Neural progenitor cell (in vitro differentiated cells): ENCODE measurements at places on chromosomes 1 and 21. TPM values are rescaled to one million over a fixed set of nuclear protein-coding genes. Genes with fewer than 3 reads are reported as not detected.

The HAO2 gene
- not detected in 2 replicates for total RNA-seq

The ITGB2 gene
- total RNA-seq: 0.09 TPM in 1 of 2 replicates, not detected in the other

- no peak for DNase-seq
Observed at GRCh38 chr1:89588480-89588879, 44.4 kb upstream of the LRRC8C start.

DNA sequence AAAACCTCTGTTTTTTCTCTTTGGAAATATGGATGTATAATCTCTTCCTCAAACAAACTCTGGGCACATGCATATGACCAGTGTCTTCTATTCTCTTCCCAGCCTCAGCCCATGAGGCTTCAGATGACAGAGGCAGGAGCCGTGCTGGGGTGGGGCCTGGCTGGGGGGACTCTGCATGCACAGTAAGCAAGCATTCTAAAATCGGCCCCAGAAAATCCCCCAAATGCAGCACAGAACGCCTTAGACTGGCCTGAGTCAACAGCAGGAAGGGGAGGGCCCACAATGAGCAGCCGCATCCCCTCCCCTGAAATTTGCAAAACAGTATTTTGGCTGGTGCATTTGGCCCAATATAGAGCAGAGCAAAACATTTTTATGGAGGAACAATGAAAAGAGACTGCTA is 47.8 kb downstream of the ITPKB start:
- no peak for DNase-seq

GRCh38 chr1:230230948-230231773 is 164.1 kb downstream of the GALNT2 start:
- no peak for DNase-seq

DNA sequence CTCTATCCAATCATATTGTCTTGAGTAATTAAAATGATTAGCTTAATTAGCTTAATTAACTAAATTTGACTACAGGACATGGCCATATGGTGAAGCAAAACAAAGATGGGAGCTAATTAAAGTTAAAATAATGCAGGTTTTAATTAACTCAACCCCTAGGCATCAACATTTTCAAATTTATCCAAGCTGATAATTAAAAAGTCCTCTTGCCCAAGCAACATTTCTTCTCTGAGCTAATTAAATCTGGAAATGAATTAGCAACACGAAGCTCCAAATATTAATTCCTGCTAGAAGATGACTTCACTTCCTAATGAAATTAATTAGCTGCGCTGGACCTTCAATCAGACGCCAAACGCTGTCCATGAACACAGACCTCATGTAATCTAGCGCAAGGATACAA is 27.9 kb downstream of the LMO4 start:
- DNase-seq: no peak

The OR2L2 gene
- total RNA-seq: not detected in 2 replicates

GRCh38 chr1:36330940-36331339 is 7.5 kb upstream of the EVA1B start:
- DNase-seq: no peak

- no peak for DNase-seq
Observed at GRCh38 chr21:41589131-41589530, 81.2 kb upstream of the TMPRSS2 start.

The KCNK2 gene
- total RNA-seq: 0.50 and 1.1 TPM in 2 replicates

The IFNAR1 gene
- 6.0 and 9.5 TPM in 2 replicates for total RNA-seq

DNA sequence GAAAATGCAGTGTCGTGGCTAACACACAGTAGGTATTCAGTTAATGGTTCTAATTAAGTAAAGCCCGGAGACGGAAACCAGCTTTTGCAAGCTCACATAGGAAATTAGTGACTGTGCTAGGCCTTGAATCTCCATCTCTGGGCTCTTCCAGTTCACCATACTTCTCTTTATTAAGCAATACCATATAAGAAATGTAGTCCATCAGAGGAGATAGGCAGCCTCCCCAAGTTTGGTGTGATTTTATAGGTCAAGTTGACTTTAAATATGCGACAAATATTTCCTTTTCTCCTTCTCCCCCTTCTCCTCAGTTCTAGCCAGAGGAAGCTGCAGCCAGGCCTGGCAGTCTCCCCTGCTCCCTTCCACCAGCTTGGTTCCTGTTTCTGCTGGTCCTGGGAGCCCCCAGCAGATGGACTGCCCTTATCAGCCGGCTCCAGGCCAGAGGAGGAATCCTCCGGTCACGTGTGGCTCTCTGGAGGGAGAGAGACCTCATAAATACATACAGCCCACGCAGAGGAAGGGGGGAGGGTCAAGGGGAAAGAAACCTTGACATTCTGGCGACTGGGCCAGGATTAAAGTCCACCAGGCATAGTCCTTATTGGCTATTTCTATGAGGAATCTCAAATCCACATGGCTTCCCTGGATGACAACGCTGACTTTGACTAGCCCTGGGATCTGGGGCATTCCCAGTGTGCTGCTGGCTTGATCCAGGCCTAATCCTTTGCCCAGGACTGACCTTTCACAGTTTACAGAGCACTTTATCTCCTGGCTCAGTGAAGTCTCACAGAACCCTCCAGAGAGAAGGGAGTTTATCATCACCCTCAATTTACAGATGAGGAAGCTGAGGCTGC is 115.1 kb upstream of the JUN start:
- DNase-seq: no peak

- no peak for DNase-seq
Observed at GRCh38 chr1:230208619-230209261, 141.7 kb downstream of the GALNT2 start.

GRCh38 chr1:40630488-40631223 is 34.8 kb downstream of the RIMS3 start:
- peak; percentile 83 for DNase-seq

- no peak for DNase-seq
Observed at GRCh38 chr1:170687621-170688020, 23.7 kb downstream of the PRRX1 start.

The TSPAN1 gene
- total RNA-seq: not detected in 2 replicates

- no peak for DNase-seq
Observed at GRCh38 chr21:45849651-45850050, 131.9 kb upstream of the COL6A1 start.

The TSTD1 gene
- total RNA-seq: 29.9 and 59.9 TPM in 2 replicates

The RIPPLY3 gene
- total RNA-seq: 2.8 and 4.3 TPM in 2 replicates

The TAS1R1 gene
- not detected in 2 replicates for total RNA-seq

GRCh38 chr1:226029093-226029496 is 30.0 kb upstream of the SDE2 start:
- DNase-seq: no peak

DNA sequence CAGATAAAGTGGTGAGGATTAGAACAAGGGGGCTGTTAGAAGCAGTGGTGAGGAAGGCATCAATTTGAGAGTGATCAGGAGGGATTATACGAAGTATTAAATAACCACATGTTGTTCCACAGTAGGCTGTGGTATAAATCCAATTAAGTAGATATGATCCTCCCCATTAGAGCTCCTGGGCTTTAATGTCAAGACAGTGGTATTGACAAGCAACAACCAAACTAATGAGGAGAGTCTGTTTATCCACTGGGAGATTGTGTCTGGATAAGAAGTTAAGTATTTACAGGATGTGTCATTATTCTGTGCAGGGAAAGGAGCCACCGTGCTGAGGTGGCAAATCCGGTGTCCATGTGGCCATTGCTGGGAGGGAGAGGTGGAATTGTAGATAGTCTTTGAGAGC is 5.8 kb downstream of the ACTN2 start:
- DNase-seq: no peak

- DNase-seq: peak; percentile 9
Observed at GRCh38 chr1:222009105-222009730, 267.3 kb upstream of the DUSP10 start.

The ANGPTL7 gene
- not detected in 2 replicates for total RNA-seq

DNA sequence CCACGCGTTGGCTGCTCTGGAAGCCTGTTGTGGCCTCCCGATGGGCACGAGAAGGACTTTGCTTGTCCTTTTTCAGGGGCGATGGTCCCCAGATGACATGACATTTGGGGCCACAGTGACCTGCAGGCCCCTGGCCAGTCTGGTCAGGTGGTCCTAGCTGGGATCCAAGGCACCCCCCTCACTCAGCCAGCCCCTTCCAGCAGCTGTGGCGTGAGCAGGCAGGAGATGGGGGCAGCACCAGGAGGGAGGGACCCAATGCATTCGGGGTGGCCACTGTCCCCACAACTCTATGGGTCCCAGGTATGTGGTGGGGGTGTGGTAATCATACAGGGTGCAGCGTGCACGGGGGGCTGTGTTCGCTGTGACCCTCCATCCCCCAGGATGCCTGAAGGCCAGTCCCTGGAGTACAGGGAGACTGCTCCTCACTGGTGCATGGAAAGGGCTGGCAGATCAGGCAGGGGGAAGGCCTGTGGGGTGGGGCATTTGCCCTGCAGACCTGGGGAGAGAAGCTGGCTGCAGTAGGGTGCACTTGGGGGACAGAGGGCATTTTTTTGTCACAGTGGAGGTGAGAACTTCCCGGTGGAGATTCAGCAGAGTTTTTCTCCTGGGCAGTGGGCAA is 31.7 kb downstream of the WNT3A start:
- no peak for DNase-seq
